Bronchial epithelial cell (primary cell): ENCODE measurements at places on chromosomes 12 and 14.

DNA sequence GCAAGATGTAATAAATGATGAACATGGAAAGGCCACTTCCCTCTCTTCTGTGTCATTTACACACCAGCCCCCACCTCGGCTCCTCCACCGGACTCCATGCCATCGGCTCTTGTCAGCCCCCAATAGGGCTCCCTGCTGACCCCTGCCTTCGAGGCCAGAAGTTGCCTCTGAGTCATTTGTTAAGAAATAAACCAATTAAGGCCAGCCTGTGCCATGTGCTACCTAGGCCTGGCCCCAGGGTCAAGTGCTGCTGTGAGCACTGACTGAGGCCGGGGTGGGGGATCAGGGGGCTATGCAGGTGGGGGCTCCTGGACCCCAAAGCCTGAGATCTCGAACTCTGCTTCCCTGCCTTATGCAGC is 53.2 kb downstream of the TESC start:
- no peak for DNase-seq

- no peak for DNase-seq
These were observed 36.5 kb downstream of the LEMD3 start for GRCh38 chr12:65205886-65206285.

DNA sequence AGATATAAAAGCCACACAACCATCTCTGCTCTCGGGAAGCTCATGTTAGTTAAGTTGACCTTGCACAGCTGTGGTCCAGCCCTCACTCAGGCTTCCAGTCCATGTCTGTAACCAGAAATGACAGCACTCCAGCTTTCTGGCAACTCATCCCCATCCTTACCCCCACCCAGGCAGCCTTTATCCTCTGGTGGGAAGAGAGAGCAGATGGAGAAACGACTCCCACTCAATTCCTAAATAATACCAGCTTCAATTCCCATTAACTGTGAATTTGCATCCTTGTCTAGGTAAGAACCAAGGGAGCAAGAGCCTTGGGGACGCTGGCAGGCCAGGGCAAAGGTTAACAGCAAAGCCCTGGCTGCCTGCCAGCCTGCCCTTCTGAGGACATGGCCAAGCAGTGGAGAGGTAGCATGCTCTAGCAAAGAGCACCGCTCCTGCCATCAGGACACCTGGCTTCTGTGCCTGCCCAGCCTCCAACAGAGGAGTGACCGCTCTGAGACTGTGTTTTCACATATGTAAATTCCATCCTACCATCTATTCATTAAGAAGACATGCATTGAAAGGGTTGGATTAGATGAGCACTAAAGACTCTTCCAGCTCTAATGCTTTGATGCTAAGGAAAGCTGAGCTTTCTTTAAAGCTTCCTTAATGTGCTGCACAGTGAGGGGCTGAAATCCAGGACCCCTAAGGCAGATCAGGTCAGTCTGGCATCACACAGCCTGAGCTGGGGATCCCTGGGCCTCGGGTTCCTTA is 236.1 kb downstream of the GRIN2B start:
- no peak for DNase-seq

DNA sequence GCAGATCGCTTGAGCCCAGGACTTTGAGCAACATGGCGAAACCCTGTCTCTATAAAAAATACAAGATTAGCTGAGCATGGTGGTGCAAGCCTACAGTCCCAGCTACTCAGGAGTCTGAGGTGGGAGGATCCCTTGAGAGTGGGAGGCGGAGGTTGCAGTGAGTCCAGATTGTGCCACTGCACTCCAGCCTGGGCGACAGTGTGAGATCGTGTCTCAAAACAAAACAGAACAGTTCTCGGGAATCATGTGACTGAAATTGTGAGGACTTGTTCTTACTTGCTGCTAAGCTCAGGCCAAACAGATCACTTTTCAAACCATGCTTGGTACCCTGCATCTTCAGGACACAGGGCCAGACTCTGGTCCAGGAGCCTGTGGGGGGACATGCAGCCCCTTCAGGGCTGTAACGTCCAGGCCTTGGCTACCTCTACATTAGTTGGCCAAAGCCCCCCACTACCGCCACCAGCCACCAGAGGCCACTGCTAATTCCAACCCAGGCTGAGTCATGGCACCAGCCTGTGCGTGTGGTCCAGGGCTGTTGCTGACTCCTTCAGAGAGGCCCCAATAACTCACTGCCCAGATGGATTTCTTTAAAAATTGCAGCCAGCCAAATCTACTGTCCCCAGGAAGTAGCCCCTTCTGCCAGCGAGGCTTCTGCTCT is 33.4 kb upstream of the SYNDIG1L start:
- peak; percentile 54 for DNase-seq

DNA sequence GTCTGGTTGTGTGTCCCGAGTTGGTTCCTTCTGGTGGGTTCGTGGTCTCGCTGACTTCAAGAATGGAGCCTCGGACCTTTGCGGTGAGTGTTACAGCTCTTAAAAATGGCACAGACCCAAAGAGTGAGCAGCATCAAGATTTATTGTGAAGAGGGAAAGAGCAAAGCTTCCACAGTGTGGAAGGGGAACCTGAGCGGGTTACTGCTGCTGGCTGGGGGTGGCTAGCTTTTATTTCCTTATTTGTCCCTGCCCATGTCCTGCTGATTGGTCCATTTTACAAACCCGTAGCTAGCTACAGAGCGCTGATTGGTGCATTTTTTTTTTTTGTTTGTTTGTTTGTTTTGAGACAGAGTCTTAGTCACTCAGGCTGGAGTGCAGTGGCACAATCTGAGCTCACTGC is 29.3 kb downstream of the FGF6 start:
- DNase-seq = no peak

- no peak for DNase-seq
These were observed 4.1 kb downstream of the TUBA1B start for GRCh38 chr12:49126852-49127763.

DNA sequence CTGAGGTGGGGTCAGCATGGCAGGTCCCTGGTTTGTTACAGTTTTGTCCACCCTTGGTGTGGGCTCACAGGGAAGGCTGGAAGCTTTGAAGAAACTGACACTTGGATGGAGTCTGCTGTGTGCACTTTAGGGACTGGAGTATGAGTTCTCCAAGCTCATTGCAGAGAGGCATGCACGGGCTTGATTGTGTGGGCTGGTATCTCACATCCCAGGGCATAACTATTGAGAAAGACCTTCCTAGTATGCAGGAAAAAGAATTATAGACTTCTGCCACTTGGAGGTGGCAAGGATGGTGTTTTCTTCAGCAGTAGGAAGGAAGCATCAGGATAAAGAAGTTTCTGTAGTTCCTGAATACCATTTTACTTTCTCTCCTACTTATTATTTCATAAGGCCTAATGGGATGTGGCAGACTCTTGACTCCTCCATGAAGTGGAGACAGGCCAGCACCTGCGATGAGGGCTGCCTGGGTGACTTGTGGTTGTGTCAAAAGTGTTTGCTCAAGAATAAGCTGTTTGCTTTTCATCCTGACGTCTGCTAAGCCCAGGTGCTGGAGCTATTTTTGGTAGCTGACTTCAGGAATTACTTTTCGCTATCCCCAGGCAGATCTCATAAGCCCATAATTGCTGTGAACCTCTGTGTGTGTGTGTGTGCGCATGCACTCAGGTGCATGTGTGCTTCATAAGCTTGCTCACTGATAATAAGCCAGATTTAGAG is 125.8 kb downstream of the KTN1 start:
- DNase-seq = peak; percentile 95

- DNase-seq = no peak
These were observed 28.2 kb downstream of the TTC8 start for GRCh38 chr14:88852632-88853031.

DNA sequence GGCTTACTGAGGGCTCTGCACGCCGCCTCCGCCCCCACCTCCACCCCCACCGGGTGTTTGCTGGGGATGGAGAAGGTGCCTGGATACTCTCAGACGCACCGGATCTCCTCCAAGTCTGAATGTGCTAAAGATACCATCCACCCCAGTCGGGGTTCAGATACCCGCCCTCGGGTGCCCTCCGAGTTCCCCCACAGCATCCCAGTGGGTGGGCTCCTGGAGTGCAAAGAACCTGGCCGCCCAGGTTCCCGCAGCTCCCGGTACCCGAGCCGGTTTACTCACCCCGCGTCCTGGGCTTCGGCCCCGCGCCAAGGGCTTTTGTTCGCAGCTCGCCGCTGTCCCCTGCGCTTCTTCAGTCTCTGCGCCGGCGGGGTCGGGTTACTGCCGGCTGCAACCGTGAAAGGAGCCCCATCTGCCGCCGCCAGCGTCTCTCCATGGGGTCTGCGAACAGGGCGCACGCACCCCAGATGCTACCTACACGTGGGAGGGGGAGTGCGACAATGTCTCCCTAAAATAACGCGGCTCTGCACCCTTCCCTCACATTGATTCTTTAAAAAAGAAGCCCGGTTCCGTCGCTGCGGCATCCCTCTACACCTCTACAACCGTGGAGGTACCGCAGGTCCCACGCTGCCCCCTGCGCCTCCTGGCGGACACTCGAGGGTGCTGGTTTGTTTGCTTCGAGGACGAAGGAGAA is at the start of gene CCDC177:
Gene CCDC177 (minus strand): TSS at position 609 of the 691 bp plus-strand sequence. CDS start 1,249 bp downstream, outside the sequence.
- peak; percentile 51 for DNase-seq

DNA sequence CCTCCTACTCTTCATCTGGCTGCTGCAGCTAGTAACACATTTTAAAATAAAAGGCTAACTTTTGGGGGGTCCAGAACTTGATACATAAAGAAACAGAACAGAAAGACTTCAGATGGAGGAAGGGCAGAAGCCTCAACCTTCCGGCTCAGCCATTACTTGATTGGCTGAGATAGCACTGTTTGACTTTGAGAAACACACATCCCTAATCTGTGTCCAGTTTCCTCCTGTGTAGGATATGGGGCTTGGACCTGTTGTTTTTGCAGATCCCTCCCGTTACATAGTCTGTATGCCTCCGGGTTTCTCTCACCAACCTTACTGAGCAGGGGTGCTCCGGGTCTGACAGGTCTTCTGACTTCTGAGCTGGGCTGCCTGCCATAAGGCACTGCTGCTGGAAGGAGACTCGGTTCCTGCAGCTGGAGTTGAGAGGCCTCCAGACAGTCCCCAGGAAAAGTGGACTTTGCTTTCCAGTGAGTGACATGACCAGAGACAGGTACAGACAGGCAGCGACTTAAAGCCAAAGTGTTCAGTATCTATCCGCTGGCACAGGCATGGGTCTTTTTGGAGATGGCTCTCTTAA is 8.3 kb upstream of the ZNF641 start:
- no peak for DNase-seq

DNA sequence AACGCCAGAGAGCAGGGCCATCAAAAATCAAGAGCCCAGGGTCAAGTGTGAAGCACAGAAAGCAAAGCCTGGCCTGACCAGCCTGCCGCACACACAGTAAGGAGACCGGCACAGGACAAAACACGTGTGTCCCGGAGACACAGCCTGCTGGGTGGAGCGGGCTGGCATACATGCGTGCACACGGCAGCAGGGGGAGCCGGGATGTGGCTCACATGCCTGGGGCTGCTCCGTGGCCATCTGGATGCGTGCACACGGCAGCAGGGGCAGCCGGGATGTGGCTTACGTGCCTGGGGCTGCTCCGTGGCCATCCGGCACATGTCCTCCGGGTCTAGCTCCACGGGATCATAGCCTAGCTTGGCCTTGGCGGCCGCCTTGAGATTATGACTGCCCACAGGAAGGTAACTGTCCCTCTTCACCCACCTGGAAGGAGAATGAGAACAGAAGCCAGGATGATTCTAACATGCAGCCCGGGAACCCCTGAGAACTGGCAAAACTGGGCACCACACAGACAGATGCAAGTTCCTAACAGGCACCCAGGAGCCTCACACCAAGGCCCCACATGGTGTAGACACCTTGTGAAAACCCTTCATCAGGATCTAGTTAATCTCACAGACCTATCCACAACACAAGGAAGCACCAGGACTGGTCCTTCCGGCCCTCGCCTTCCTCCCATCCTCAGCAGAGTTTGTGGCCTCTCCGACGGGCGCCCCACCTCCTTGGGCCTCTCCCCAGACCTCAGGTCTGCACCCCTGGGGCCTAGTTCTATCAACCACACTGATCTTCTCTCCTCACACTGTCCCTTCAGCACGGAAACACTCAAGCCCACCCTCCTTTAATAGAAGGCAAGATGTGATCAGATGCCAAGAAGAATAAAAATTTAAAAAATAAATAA is 13.6 kb downstream of the POLE start:
- no peak for DNase-seq

GRCh38 chr12:28787151-28787550 is 361.9 kb upstream of the FAR2 start:
- DNase-seq = no peak

- no peak for DNase-seq
These were observed 6.2 kb downstream of the PGF start for GRCh38 chr14:74949191-74949601.

DNA sequence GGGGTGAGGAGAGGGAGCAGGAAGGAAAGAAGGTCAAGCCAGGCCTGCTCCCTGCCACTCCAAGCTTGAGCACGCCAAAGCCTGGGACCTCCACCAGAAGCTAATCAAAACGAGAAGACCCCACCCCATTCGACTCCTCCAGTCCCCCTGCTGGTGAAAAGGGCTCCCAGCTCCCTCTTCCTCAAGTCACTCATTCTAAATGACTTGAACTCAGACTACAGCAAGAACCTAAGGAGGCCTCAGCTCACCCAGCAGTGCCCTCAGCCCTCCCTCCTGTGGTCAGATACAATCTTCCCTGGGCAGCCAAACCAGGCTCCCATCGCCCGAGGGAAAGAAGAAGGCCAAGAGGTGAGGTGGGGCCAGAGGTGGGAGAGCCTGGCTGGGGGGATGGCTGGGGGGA is 17.4 kb downstream of the HDAC7 start:
- no peak for DNase-seq

DNA sequence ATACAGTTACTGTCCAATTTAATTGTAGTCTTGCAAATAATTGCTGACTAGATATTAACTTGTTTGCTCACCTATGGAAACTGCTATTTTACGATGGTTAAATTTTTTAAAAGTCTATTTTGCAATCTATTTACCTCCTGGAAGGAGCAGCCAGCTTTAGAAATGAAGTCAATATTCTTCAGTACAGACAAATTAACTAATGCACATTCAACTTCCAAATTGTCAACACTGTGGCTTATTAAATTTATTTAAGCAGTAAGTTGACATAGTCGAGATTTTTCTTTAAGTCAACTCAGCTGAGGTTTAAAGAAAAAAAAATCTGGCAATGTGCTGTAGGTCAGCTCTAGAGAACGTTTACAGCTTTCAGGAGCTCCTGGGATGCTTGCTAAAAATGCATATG is 221.2 kb downstream of the SSPN start:
- DNase-seq = no peak

GRCh38 chr14:103930051-103930604 is 1.9 kb downstream of the TDRD9 start:
- no peak for DNase-seq

- no peak for DNase-seq
These were observed 126.6 kb downstream of the PPM1H start for GRCh38 chr12:62808166-62808879.

GRCh38 chr14:90556012-90556477 is 159.2 kb downstream of the CALM1 start:
- DNase-seq = no peak

GRCh38 chr12:106632797-106633450 is 50.1 kb downstream of the RFX4 start:
- peak; percentile 8 for DNase-seq

DNA sequence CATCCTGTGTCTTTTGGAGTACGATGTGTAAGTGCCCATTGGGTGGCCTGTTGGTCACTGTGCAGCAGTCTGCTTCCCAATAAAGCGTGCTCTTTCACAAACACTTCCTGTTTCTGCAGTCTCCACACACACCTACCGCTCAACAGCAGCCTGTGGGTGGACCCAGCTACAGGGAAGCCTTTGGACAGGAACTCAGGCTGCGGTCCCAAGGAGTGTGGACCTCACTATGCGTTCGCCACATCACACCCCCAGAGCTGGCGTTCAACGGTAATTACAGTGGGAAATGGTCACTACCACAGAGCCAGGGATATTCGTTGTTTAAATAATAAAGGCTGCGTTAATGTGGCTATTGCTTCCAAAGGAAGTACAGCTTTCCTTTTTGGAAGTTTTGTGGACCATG is 16.2 kb downstream of the PSMC1 start:
- DNase-seq = no peak
